T47D (cell line): ENCODE measurements at places on chromosomes 11 and 22.

DNA sequence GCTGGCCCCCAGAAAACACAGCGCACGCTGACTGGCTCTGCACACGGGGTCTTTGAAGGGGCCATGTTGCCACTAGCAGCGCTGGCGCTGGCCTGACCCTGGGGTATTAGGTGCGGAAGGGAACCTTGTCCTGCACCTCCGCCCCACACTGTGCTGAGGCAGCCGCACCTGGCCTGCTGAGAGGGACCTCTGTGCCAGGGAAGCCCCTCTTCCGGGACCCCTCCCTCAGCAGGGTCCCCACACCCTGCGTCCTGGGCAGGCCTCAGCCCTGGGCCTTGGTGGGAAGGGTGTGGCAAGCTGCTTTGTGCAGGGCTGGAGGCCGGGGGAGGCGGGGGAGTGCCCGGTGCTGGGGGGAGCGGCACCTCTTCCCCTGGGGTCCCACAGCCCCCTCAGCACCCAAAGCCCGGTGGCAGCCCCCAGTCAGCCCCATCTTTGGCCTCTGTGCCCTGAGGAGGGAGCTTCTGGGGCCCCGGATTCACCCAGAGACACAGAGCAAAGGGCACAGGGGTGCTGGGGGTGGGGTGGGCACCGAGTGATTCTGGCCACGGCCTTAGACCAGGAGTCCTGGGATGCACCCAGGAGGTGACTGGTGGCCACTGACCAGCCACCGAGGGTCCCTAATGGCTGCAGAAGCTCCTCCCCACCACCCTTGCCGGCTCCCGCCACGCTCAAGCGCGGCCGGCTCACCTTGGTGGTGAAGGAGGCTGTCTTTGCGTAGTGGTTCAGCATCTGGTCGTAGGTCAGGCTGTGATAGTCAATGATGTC lies 11.4 kb downstream of the TTLL8 start:
- DNase-seq, result no peak

GRCh38 chr11:108963118-108963517 lies 298.2 kb downstream of the DDX10 start:
- no peak for DNase-seq

DNA sequence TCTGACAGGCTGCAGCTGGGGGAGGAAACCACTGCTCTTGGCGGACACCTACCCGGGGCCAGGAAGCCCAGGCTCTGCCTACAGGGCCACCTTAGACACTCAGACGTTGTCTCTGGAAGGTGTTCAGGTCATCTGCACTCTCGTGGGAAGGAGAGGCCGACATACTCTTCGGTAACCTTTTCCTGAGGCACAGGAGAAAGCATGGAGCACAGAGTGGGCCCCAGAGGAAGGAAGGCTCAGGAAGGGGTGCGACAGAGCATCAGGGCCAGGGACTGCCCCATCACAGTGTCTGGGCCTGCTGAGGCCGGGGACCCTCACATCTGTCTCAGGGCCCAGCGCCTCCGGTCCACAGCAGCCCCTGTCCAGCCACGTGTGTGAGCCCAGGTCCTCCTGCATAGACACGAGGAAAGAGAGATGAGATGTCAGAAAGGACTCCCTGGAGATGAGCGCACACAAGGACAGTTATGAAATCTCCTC lies 18.2 kb upstream of the TUB start:
- DNase-seq, result no peak

GRCh38 chr22:25643232-25644000 lies 78.9 kb downstream of the GRK3 start:
- DNase-seq, result no peak

GRCh38 chr11:12118949-12119348 lies 8.6 kb downstream of the MICAL2 start:
- DNase-seq, result no peak
